Hematopoietic multipotent progenitor cell (in vitro differentiated cells): ENCODE measurements at places on chromosomes 11 and 22. TPM values are rescaled to one million over a fixed set of nuclear protein-coding genes. Genes with fewer than 3 reads are reported as not detected.

TMEM191B gene
- 1.3 TPM for total RNA-seq

VPS26B gene
- total RNA-seq = 42.0 TPM

MS4A7 gene
- total RNA-seq = 3.8 TPM

DNA sequence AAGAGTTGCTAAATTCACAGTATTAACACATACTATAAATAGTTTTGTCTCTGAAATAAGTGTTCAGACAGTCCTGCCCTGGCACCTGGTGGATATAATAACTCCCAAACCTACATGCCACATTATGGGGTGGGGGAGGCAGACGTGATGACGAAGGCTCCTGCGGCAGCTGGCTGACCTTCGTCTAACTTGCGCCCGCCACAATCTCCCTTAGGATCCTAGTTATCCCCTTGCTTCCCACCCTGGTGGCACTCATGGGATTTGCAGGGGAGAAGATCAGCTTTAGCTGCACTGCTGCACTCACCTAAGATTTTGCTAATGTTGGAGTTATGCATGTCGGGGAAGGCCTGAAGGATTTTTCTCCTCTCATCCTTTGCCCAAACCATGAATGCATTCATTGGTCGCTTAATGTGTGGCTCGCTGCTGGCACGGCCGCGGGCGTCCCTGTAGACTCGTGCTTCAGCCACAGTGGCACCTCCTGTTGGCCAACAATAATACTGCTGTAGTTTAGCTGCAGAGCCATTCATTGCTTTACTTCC, 367.6 kb downstream of the SOX6 start:
- no peak for DNase-seq

DNA sequence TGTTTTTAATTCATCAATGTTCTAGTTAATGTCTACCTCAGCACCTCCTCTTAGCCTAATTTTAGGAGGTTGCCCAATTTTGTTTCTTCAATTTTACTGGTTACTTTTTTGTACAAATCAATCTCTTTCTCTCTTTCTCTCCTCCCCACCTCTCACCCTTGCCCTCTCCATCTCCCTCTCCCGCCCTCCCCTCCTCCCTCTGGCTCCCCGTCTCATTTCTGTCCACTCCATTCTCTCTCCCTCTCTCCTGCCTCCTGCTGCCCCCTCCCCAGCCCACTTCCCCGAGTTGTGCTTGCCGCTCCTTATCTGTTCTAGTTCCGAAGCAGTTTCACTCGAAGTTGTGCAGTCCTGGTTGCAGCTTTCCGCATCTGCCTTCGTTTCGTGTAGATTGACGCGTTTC, 40.9 kb upstream of the NNMT start:
- DNase-seq = no peak

KCNJ1 gene
- under 0.01 TPM for total RNA-seq

TRIM51 gene
- total RNA-seq = not detected

IL17REL gene
- total RNA-seq = under 0.01 TPM

DNA sequence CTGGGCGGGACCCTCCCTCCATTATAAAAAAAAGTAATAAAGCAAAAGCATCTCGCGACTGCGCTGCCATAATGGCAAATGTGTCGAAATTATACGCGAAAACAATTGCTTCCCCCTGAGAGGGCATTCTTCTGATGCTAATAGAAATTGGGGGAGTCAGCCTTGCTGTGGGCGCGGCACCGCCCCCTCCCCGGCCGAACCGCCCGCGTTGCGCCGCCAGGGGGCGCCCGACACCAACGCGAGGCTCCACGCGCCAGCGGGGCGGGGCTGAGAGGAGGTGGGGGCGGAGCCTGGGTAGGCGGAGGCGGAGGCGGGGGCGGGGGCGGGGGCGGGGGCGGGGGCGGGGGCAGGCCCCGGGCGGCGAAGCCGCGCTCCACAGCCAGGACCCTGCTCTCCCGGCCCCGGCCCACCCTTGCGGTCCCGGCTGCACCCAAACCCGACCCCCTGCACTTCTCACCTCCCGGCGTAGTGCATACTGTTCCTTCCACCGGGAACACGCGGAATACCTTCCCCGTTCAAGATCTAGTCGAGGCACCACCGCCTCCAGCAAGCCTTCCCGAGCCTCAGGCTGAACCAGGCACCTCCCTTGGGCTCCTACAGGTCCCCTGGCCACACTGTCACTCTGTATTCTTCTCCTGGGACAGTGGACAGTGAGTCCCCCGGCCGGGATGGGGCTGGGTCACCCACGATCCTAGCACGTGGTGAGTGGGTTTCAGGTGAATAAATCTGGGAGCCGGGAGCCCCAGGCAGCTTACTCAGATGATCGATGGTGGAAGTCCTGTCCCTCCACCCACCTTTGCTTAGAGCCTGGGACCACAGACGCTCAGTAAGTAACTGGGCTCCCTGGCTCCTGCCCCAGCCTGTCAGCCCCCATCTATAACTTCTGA, 15.5 kb upstream of the UPK3A start:
- DNase-seq = peak; percentile 93

- no peak for DNase-seq
Observed at GRCh38 chr11:122642472-122642922, 13.0 kb upstream of the UBASH3B start.

USP2 gene
- total RNA-seq = 0.54 TPM

DNA sequence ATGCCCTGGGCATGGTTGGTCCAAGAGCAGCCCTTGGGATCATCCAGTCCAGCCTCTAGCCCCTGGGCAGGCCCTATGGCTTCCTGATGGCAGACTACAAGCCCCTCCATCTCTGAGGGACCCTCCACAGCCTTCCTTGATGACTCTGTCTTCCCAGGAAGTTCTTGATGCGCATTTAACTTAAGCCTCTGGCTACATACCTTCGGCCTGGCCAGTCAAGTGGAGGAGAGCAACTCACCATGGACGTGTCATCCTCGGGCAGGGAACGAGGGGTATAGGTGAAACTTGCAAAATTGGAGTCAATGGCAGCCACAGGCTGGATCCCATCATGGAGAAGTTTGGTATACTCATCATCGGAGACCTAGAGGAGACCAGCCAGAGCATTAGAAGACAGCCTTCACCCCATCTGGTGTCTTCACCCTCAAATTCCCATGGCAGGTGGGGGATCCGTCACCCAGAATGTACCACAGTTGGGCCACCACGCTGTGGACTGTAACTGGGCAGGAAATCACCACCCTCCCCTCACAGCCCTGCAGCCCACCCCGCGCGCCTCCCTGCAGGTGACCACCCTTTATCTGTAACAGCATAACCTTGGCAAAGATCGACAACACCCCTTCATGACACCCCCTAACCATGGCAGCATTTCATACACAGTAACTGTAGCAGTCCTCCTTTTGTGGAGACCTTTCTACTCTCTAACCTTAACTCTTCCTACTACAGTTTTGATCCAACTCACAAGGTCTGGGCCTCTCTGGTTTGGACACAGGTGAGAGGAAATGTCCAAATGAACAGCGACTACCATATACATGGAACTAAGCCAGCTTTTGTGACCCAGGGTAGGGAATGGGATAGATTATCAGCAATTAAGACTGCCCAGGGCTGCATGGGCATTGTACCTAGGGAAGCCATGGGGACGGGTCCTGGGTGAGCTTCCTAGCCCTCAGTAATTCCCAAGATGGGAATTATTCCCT, 91.7 kb downstream of the PDE2A start:
- no peak for DNase-seq

DNA sequence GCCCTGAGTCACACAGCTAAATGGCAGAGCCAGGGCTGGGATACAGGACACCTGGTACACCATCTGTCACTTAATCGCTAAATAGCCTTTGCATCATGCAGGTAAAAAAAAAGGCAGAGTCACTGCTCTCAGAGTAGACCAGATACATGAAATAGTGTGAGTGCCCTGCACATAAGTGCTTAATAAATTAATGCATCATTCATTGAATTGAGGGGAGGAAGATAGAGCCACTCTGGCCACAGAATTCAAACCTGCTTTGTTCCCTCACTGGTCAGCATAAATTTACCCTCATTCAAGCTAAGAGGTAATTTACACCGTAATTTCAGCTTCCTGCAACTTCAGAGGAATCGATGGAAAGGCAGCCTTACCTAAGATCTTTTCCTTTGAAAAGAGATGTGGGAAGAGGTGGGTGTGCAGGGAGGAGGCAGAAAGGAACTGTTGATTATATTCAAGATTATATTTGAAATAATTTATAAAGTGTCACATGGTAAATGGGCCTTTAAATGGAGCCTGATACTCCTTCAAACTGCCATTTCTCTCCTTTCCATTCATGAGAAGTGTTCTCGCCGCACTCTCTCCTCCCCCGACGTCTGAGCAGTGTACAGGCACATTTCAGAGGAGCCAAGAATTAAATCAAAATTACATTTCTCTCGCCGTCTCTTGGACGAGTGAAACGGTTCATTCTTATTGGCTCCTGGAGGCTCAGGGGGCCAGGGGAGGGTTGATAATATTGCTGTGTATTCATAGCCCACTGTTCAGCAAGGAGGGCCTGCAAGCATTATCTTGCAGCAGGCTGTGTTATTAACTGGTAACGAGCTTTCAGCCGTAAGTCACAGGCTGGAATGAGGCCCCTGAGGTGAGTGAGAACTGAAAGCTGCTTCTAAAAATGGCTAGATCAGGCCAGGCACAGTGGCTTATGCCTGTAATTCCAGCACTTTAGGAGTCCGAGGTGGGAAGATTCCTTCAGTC, 52.2 kb upstream of the HMGXB4 start:
- no peak for DNase-seq

- DNase-seq = no peak
Observed at GRCh38 chr11:64369440-64370421, 10.8 kb downstream of the RPS6KA4 start.

GRCh38 chr22:38981005-38981991, 849 bp upstream of the APOBEC3B start:
- DNase-seq = no peak

GRCh38 chr11:75508051-75508561, 17.6 kb downstream of the GDPD5 start:
- DNase-seq = peak; percentile 49

DNA sequence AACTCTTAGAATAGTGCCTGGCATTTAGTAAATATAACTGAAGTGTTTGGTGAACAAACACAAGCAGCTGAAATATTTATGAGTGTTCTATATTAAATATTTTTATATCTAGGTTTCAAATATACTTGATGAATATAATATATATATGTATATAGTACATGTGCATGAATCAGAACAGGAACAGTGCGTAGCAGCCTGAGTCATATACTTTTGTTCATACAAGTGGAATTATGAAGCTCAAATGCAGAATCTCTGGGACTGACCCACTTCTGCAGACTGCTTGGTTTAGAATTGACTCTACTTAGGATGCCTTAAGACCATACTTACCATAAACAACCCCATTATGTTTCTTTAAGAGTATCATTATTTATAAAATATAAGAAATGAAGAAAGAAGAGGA, 997.8 kb upstream of the RAG2 start:
- DNase-seq = no peak

DNA sequence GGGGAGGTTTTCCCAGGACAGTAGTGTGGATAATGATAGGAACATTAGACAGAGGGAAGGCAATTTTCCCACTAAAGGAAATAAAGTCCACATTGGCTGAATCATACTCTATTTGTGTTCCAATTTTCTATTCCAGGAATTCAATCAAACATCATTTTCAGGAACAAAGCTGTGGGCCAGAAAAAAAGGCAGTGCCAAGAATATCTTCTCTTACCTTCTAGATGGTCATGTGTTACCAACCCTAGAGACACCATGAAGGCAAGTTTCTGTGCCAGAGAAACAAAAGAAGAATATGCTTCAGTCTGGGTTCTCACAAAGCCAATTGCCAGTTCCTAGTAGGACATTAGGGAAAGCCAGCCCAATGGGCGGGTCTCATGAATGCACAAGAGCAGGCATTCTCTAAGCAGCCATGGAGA, 27.5 kb downstream of the LARGE2 start:
- DNase-seq = no peak

GRCh38 chr11:134071766-134072402, 3.0 kb downstream of the JAM3 start:
- no peak for DNase-seq

DNA sequence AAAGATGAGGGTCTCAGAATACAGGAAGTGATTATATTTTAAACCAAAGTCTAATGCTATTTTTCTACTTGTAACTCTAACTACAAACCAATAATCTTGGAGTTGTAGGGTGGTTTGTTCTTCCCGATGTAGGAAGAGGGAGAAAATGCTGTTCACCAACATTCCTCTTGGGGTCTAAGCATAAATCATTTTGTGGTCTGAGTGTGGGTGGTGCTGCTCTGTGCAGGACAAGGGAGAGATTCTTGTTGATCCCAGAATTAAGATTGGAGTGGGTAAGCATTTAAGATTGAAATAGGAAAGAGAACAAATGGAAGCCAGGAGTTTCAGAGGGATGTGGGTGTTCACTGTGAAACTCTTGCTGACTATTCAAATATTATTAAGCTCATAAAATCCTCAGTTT, 38.6 kb upstream of the MMP13 start:
- no peak for DNase-seq

- no peak for DNase-seq
Observed at GRCh38 chr11:122337704-122338103, 221.7 kb upstream of the BLID start.

- DNase-seq = no peak
Observed at GRCh38 chr22:43851058-43851978, 11.0 kb downstream of the SULT4A1 start.

GRCh38 chr22:32665676-32666075, 135.8 kb upstream of the TIMP3 start:
- no peak for DNase-seq

- no peak for DNase-seq
Observed at GRCh38 chr22:29604076-29604360, 585 bp downstream of the NF2 start.

SCGB1D2 gene
- not detected for total RNA-seq

PHF21A gene
- 14.8 TPM for total RNA-seq

GRCh38 chr11:116910378-116910777, 73.0 kb upstream of the APOA1 start:
- DNase-seq = no peak

GRCh38 chr11:118088531-118088930, 1.8 kb upstream of the SMIM35 start:
- DNase-seq = peak; percentile 92

DNA sequence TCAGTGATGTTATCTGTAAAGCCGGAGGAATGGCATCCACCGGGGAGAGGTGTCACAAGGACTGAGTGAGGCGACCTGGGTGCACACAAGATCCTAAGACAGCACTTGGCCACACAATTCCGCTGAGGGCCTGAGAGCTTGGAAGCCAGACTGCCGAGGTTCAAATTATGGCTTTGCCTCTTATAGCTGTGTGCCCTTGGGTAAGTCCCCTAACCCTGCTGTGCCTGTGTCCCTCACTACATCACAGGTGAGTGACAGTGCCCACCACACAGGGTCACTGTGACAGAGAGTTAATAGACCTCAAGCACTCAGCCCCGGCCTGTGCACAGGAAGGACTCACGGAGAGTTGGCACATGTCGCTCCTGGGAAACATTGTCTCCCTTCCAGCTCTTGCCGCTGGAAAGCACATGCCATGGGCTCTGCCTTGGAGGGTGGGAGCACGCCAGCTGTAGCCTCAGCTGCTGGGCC, 592 bp downstream of the RHOD start:
- no peak for DNase-seq

- DNase-seq = no peak
Observed at GRCh38 chr11:73656985-73657384, 10.6 kb downstream of the PLEKHB1 start.

DNA sequence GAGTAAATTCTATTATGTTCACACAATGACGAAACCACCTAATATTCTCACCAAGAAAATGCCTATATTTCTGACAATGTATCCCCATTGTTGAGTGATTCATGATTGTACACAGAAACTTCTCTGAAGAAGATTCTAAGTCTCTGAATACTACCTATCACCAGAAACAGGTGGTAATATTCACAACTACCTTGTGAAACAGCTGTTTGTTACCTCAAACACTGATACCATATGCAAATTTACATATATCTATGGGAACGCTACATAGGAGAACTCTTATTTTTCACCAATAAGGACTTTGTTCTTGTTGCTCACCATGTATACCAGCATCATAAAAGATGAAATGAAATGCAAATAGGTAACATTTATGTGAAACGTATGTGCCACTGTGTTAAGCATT, 59.3 kb downstream of the PDGFD start:
- no peak for DNase-seq

MCAT gene
- total RNA-seq = 25.0 TPM
